ENCODE measurements at places on chromosomes 5 and 9.

DNA sequence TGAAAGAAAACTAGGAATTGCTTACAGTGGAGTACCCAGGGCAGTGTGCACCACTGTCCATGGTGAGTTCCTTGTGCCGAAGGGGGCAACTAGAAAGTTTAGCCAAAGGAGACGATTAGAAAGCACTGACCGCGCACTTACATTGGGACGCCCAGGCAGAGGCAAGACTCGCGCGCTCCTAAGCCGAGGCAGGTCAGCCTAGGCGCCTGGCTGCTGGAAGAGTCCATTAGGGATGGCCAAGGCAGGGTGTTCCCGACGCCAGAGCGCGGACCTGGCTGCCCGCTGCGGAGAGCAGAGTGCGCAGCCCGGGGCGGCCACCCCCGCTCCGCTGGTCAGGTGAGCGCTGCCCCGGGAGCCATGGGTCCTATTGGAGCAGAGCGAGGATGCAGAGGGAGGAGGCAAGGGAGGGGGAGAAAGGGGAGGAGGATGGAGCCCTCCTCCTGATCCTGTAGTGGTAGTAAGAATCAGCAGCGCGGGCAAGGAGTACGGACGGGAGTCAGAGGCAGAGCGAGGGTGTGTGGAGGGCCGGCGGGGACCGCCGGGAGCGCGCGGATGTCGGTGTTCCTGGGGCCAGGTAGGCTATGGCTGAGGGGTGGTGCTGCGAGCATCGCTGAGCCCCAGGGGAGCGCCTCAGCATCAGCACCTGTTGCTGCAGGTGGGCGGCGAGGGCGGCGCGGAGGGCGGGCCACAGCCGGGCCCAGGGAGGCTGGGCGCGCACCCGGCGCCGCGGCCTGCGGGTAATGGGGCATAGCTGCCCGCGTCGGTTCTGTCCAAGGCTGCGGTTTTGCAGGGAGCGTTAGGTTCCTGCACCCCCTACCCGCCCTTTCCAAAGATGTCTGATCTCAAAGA lies at the start of gene ADGRV1:
TSS of gene ADGRV1 (plus strand) at position 454 of the 849 bp plus-strand sequence. CDS start at position 553, 99 bp downstream.
- DNase-seq = peak; percentile 74

DNA sequence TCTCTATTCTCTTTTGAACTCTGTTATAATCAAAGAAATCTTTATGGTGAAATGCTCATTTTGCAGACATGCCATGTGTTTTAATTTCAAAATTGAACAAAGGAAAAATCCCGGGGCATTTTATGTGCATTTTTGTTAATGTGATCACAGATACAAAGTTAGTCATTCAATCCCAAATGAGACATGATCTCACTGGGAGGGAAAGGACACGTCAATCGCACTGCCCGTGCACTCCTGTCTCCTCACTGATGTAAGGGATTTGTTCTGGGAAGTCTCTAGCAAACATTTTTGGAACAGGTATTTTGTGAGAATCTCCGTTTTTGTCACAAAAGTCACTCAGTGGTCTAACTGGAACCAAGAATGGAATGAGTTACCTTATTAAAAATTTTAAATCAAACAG lies 97.9 kb upstream of the RANBP6 start:
- no peak for DNase-seq

DNA sequence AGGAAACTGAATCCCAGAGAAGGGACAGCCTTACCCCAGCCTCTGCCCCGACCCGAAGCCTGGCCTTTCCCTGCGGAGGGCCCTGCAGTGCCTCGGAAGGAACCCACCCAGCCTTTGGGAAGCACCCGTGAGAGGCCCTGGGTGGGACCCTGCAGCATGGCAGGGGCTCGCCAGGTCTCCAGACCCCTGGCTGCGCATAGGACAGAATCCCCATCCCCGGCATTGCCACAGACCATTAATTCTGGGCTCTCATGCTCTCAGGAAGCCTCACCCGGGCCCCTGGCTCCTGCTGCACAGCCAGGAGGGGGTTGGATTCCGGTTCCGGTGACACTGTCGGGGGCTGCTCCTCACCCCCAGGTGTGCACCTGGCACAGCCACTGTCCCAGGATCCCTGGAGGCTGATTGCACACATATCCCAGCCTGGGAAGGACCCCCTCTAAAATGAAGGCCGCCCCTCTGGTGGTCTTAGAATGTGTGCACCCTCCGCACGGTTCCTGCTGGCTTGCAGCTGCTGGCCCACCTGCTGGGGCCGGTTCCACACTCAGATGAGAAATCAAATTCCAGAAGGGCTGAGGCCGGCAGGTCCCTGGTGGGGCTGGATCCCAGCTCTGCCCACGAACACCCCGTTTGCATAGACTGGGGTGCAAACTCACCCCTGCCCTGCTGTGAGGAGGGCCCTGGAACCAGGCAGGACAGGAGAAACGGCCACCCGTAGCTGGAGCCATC lies 4.7 kb downstream of the EGFL7 start:
- DNase-seq = no peak

DNA sequence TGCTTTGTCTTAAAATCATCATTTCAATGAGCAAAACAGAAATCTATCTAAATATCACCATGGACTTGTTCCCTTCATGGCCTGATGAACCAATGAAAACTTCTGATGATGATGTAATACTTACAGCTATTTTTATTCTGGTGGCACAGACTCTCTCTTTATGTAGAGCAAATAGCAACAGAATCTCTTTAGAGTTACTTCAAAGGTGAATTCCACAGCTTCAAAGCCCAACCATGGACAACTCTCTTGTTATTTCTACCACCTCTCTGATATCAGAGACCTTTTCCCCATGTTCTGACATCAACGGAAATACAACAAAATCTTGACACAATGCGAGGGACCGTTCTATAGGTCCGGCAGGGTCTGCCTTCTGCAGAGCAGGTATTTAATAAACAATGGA lies 70.1 kb downstream of the RETREG1 start:
- DNase-seq = no peak

GRCh38 chr5:151492729-151493128 lies 45.3 kb downstream of the SLC36A1 start:
- DNase-seq = no peak

GRCh38 chr9:128369024-128369706 lies 2.0 kb upstream of the URM1 start:
- no peak for DNase-seq

GRCh38 chr5:3411363-3411762 lies 184.3 kb upstream of the IRX1 start:
- no peak for DNase-seq

GRCh38 chr9:95507464-95508241 lies 9.1 kb downstream of the PTCH1 start:
- no peak for DNase-seq

DNA sequence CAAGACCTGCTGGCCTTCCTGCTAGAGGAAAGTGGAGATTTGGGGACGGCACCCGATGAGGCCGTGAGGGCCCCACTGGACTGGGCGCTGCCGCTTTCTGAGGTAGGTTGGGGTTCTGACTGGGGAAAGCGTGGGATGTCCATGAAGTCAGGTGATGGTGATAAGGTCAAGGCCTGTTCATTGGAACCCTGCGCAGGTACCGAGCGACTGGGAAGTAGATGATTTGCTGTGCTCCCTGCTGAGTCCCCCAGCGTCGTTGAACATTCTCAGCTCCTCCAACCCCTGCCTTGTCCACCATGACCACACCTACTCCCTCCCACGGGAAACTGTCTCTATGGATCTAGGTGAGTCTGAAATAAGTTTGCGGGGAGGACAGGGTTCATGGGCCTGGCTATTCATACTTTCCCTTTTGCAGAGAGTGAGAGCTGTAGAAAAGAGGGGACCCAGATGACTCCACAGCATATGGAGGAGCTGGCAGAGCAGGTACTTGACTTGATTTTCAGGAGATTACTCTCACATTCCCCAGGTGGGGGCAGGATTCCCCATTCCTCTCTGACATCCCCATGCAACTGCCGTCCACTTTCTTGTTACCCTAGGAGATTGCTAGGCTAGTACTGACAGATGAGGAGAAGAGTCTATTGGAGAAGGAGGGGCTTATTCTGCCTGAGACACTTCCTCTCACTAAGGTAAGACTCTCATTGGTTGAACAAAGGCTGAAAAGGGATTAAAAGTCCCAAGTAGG lies 505 bp downstream of the CREB3 start:
- DNase-seq = no peak

GRCh38 chr9:98071737-98072136 lies 15.2 kb downstream of the NANS start:
- no peak for DNase-seq

DNA sequence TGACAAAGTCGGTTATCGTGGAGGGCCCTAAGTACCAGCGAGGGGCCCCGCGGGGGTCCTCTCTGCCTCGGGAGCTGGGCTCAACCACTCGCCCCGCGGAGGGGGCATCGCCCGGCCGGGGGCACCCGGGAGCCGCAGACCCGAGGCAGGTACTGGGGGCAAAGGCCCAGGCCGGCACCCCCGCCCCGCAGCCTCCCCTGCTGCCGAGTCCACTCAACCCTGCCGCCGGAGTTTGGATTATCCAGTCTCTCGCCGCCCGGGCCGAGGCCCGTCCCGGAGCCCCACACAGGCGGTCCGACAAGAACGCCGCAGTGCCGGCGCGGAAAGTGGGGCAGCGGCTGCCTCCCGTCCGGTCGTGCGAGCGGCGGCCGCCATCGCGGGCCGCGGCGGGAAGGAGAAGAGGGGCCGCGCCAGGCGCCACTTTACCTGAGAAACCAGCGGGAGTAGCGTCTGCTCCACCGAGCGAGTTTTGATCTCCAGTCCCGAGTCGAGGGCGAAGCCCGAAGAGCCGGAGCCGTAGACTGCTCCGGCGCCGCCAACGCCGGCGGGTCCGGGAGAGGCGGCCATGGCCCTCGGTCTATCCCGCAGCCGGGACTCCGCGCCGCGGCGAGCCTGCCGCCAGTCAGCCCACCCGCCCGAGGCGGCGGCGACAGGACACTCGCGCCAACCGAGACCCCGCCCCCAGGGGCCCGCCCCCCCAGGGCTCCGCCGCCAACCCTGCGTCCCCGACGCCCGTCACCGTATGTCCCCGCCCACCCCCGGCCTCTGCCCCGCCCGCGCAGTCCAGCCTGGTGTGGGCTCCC lies at the start of gene CTNNAL1:
TSS of gene CTNNAL1 (minus strand) at position 624 of the 803 bp plus-strand sequence. CDS start at position 567, 57 bp downstream.
- DNase-seq = peak; percentile 83

GRCh38 chr9:128321879-128322403 lies 306 bp downstream of the TRUB2 start:
- DNase-seq = peak; percentile 13

- no peak for DNase-seq
Measured at GRCh38 chr9:133226219-133227171, 17.4 kb upstream of the OBP2B start.

- no peak for DNase-seq
Measured at GRCh38 chr9:110895147-110895905, 142.9 kb downstream of the LPAR1 start.

- peak; percentile 70 for DNase-seq
Measured at GRCh38 chr9:130806327-130806716, 28.7 kb upstream of the ABL1 start.

DNA sequence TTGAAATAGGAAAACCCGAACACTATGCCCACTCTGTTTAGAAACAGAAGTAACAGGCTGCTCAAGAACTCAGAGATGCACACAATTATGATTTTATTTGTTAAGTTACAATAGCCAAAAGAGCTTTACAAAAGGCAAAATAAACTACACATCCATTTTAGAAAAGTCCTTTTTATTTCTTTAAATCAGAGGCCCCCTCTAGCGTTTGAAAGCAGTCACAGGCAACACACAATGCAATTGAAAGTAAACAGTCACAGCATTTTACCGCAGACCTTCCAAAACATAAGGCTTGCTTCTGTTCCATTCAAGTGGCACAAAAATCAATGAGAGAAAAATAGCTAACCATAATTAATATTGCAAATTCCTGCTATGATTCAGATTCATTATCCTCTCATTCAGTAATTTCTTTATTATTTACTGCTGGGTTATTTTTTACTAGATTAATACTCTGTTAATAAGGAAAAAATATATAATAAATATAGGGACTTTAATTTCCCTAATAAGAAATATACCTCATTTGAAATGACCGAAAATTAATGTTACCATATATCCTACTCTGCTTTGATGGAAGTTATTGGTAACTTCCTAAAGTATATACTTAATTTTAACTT lies 78.3 kb downstream of the CEP120 start:
- DNase-seq = peak; percentile 26

Data from spinal cord (tissue), 10 donors.